ENCODE measurements at places on chromosomes 12 and 14.

DNA sequence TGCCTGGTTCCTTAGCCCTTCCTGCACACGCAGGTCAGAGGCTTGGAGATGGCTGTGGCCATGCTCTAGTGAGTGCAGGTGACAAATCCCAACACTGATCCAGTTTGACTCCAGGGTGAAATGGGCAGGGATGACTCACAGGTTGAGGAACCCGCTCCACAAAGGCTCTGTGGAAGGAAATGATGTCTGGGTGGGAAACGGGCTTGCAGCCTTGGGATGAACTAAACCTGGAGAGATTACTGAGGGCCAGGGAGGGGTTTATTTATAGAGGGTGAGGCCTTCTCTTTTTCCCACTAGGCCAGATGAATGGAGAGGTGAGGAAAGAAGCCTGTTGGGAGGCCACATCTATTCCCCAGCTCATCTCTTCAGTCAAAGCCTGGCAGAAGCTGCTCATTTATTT lies 29.3 kb upstream of the EMP1 start:
- DNase-seq: no peak

- DNase-seq: no peak
These were observed 119.2 kb upstream of the NCOR2 start for GRCh38 chr12:124686370-124687173.

DNA sequence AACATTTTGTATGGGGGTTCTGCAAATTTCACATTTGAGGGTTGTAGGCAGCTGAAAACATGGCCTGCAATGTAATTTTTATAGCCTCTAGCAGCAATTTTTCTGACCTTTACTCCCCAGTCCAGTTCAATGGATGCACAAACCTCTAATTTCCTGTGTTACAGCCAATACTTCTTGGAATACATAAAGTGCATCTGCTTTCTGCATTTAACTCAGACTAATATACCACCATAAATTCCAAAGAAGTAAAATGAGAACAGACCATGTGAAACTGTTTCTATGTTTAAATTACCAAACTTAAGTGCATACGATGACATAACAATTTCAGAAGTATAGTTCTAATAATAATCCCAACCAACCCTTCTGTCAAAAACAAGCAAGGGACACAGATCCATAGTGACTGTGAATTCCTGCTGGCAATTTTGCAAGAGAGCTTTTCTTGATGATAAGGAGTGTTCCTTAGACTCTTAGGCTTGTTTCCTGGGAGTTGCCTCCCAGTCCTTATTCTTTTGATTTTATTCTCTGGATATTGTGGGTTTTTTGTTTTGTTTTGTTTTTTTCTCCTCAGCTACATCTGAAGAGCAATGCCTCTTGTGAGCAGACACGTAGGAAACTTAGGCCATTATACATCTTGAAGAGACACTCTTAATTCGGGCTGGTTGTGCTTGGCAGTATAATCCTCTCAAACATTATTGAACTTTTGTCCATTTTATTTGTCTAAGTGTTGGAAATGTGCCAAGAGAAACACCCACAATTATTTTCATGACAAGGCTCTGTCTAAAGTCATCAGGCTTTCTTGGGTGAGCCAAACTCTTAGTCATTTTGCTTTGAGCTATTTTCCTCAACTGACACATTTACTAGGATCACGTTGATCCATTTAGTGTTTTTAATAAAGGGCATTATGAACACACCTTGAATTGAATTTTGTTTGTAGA lies 51.3 kb upstream of the RERGL start:
- DNase-seq: peak; percentile 2

- peak; percentile 53 for DNase-seq
These were observed 23.3 kb downstream of the DMAC2L start for GRCh38 chr14:50335389-50335788.

- DNase-seq: no peak
These were observed 95.0 kb downstream of the CRADD start for GRCh38 chr12:93772003-93772700.

All from fibroblast of gingiva (primary cell).